ENCODE measurements at places on chromosomes 5 and 9. TPM values are rescaled to one million over a fixed set of nuclear protein-coding genes. Genes with fewer than 3 reads are reported as not detected.

C9orf50 gene
- total RNA-seq: 1.1 TPM

PLPP7 gene
- 4.0 TPM for total RNA-seq

FOXD4L4 gene
- total RNA-seq: 0.31 TPM

ARHGEF28 gene
- 66.3 TPM for total RNA-seq

NEURL1B gene
- total RNA-seq: 42.6 TPM

IL13 gene
- not detected for total RNA-seq

BTNL8 gene
- total RNA-seq: 0.19 TPM

GDNF gene
- 0.88 TPM for total RNA-seq

SNCAIP gene
- total RNA-seq: 7.8 TPM

PAEP gene
- total RNA-seq: not detected

ZSWIM6 gene
- 20.3 TPM for total RNA-seq

PHF2 gene
- total RNA-seq: 30.7 TPM

RLN1 gene
- 0.57 TPM for total RNA-seq

SMC5 gene
- 29.6 TPM for total RNA-seq

FANCG gene
- 13.8 TPM for total RNA-seq

ZBTB34 gene
- total RNA-seq: 12.5 TPM

SLC1A1 gene
- 19.0 TPM for total RNA-seq

IFNA21 gene
- total RNA-seq: not detected

TMEM174 gene
- total RNA-seq: 1.1 TPM

LECT2 gene
- not detected for total RNA-seq

Measured in kidney (tissue), 22 donors.